ENCODE measurements at places on chromosomes 1 and 21.

- peak; percentile 66 for DNase-seq
These were observed at the start of gene ZDHHC18 for GRCh38 chr1:26826261-26827105. ZDHHC18 (plus strand) TSS chr1:26826688; CDS start chr1:26826805, 117 bp downstream.

DNA sequence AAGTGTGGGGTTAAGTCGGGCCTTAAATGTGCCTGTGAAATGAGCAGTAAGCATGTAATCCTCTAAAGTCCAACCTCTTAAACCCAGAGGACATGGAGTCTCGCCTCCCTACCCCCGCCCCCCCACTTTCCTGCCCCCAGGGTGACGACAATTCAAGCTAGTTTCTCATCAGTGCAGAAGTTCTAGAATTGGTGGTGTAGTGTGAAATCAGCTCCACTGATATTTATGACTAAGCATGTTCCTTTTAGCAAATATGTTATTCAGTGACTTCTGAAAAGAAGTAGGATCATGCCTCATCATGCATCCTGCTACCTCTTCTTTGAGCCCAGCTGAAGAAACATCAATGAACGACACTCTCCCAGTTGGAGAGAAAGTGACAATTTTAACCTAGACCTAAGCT is 2.6 kb upstream of the ABCB10 start:
- DNase-seq: no peak

- no peak for DNase-seq
These were observed 60.2 kb downstream of the SKI start for GRCh38 chr1:2288311-2288710.

GRCh38 chr1:116556289-116557006 is 14.4 kb downstream of the CD58 start:
- peak; percentile 66 for DNase-seq

DNA sequence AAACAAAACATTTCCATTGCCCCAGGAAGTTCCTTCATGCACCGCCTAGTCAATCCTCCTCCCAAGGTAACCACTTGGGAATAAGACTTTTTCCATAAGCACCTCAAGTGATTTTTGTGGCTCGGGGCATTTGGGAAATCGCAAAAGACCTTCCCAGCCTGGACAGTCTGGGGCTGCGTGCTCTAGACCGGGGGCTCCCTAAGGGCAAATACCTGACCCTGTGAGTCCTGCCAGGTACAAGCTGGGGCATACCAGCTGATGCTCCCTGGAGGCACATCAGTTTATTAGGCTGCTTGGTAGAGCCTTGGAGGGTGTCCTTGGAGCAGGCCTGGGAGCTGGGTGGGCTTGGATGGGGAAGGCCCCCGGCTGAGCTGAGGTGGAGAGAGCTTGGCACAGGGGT is 34.4 kb downstream of the ALPL start:
- no peak for DNase-seq

DNA sequence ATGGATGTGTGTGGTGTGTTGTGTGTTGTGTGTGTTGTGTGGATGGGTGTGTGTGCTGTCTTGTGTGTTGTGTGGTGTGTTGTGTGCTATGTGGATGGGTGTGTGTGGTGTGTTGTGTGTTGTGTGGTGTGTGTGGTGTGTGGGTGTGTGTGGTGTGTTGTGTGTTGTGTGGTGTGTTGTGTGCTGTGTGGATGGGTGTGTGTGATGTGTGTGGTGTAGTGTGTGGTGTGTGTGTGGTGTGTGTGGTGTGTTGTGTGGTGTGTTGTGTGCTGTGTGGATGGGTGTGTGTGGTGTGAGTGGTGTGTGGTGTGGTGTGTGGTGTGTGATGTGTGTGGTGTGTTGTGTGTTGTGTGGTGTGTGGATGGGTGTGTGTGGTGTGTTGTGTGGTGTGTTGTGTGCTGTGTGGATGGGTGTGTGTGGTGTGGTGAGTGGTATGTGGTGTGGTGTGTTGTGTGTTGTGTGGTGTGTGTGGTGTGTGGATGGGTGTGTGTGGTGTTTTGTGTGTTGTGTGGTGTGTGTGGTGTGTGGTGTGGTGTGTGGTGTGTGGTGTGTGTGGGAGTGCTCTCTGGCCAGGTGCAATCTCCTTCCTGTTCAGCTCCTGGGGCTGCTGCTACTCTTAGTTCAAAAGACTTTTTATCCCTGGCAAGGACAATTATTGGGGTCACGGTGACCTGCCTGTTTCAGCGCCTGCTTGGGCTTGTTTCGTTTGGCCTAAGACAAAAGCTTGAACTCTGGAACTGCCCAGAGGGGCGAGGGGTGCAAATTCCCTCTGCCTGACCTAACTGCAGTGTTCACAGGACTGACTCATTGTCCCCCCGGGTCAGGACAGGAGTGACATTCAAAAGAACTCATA is 101.1 kb downstream of the UBIAD1 start:
- DNase-seq: no peak

DNA sequence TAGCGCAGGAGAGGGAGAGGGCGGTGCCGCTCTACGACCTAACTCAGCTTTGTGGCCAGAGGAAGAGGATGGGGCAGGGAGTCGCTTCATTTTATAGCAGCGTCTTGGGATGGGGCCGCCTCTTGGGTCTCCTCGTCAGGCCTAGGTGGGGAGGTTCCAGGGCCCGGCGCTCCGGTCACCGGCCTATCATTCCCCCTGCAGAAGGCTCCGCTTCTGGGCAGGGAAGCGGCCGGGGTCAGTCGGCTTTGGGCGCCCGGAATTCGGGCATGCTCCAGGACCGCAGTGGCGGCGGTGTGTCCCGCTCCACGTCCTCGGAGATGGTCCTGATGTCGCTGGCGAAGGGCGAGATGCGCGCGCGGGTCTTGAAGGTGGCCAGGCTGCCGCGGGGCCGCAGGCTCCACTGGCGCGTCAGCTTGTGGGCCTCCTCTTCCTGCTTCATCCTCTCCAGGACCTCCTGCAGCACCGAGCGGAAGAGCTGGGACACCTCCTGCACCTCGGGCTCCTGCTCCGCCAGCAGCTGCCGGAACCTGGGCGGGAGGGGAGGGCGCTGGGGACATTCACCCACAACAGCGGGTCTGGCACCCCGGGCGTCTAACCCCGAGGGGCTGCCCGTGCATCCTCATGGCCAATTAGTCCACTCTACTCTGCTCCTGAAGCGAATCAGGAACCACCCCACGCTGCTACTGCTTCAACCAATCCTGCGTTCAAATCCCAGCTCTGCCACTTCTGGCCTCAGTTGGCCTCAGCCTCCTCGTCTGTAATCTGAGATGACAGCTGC is 13.0 kb downstream of the RD3 start:
- no peak for DNase-seq

GRCh38 chr1:185816460-185816859 is 82.3 kb downstream of the HMCN1 start:
- DNase-seq: no peak

GRCh38 chr21:14545906-14546480 is at the start of gene SAMSN1:
SAMSN1 (minus strand) TSS chr21:14546315; CDS start chr21:14546261, 54 bp downstream.
- DNase-seq: peak; percentile 59

- no peak for DNase-seq
These were observed 112.0 kb downstream of the SYF2 start for GRCh38 chr1:25120281-25120680.

GRCh38 chr1:162179121-162179520 is 109.6 kb downstream of the NOS1AP start:
- no peak for DNase-seq

DNA sequence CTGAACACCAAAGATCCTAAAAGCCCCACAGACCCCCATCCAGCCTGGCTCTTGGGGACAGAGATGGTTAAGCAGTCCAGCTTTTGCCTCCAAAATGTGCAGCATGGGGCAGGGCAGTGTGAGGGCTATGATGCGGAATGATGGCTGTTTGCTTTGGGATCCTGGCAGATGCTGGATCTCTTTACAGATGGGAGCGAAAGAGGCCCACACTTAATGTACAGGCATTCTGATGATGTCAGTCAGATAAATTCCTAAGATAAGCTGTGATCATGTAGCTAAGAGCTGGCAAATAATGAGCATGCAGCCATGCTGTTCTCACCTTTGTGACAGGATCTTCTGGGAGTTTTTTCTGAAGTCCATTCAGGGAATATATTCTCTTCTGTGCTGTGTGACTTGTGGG is 17.6 kb upstream of the KCNQ4 start:
- no peak for DNase-seq

GRCh38 chr1:16938351-16939321 is 16.9 kb downstream of the CROCC start:
- no peak for DNase-seq

DNA sequence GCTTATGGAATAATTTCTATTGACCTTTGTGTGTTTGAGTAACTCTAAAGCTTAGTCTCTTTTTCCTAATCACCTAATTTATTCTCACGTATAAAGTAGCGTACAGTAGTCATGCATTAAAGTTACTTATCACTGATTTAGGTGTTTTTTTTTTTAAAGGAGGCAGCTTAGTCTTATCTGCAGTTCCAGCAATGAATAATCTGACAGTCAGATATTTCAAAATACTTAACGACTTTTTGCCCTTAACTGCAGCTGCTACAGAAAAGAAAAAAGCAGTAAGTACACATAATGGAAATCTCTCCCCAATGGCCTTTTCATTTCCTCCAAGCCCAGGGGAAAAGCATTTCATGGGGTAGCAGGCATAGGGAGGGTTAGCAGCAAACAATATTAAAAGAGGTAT is 54.6 kb downstream of the SLC35F3 start:
- DNase-seq: no peak

- no peak for DNase-seq
These were observed 19.1 kb downstream of the OPTC start for GRCh38 chr1:203512848-203513584.

GRCh38 chr1:158176399-158176798 is 4.3 kb upstream of the CD1D start:
- no peak for DNase-seq

GRCh38 chr1:228134591-228134990 is 5.5 kb upstream of the GUK1 start:
- DNase-seq: no peak

DNA sequence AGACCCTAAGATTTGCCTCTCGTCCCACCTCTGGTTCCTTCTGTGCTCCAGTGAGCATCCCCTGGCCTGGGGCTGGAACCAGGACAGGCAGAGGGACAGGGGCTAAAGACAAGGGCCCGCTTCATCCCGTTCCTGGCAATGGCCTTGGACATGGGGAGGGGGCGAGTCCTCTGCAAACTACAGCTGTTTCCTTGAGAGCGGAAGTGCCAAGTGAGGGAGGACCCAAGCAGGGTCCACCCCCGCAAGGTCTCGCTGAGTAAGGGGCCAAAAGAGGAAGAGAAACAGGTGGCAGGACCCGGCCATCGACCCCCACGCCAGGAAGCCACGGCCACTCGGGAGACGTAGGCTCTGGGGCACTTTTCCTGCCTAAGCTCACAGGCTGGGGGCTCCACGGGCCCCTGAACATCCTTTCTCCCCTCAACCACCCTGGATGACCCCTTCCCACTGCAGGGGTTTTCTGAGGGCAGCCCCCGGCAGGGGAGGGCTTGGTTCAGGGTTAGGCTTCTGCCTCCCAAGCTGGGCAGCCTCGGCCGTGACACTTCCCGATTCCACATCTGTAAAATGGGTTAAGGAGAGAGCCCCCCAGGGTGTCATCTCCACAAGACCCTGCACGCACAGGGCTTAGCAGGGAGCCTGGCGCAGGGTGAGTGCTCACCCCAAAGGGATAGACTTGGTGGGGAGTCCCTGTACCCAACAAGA is 17.9 kb upstream of the PLEKHG5 start:
- no peak for DNase-seq

GRCh38 chr21:44567481-44568171 is 5.9 kb upstream of the KRTAP10-4 start:
- no peak for DNase-seq

DNA sequence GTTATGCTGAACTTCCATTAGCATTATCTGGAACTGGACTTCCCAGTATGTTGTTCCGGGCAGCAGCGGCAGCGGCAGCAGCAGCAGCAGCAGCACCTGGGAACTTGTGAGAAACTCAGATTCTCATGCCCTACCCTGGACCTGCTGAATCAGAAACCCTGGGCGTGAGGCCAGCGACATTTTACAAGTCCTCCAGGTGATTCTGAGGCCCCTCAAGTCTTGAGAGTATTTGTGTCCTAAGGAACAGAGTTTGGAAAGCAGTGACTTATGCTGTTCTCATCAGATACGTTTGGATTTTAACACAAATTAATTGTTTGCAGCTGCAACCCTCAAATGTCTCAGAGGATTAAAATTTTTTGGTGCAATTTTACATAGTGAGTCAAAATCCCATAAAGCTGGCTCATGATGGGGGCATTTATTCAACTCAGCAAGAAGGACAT is 157.2 kb upstream of the KAZN start:
- DNase-seq: no peak

DNA sequence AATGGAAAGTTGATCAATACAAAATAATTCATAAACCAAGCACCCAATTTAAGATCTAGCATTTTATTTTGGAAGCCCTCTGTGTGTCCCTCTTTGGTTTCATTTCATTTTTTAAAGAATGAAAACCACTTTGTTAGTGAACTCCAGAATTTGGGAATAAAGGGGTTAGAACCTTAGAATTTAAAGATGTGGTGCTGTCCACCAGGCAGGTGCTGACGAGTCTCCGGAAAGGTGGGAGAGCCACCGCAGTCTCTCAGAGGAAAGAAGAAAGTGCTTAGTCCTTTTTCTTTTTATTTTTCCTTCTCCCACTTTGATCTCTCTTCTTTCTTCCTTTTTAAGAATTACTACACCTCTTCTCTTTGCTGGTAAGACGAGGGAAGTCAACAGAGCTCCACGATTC is 20.5 kb upstream of the HIVEP3 start:
- no peak for DNase-seq

- DNase-seq: no peak
These were observed 100.0 kb downstream of the ETS2 start for GRCh38 chr21:38905752-38906151.

GRCh38 chr1:119329541-119330461 is 38.8 kb upstream of the HAO2 start:
- no peak for DNase-seq

DNA sequence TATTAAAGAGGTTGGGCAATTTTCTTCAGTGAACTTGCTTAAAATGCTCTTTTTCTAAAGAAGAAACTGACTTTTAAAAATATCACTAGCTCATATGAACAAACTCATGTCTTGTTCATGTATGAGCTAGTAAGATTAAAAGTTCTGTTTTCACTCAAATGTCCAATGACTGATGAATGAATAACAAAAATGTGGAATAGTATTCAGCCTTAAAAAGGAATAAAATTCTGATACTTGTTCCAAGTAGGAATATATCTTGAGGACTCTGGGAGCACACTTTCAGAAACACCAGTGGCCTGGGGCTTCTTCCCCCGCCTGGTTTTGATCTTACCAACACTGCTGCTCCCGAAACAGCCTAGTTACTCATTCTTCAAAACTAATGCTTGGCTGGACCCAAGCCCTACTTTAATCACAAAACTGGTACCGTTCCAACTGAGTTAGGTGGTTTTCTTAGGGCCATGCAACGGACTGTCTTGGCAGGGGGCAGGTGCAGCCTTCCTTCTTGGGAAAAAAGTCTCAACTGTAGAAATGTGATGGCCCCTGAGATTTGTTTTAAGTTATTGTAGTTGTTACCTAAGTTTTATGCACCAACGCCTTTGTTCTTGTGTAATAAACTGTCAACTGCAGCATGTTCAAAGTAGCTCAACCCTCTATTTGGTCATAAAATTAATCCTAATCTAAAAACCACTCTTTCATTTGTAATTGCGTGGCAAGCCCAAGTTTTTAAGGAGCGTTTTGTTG is 116.0 kb downstream of the ETS2 start:
- no peak for DNase-seq

- no peak for DNase-seq
These were observed 20.3 kb downstream of the ENO1 start for GRCh38 chr1:8858112-8858668.

Data from activated CD4-positive, alpha-beta T cell treated with anti-CD3 and anti-CD28 coated beads, Interleukin-2, amount 50 U/mL, for 1 hour (primary cell).